ENCODE measurements at places on chromosomes 3 and 15. TPM values are rescaled to one million over a fixed set of nuclear protein-coding genes. Genes with fewer than 3 reads are reported as not detected.

HRG gene
- total RNA-seq = not detected

LRIG1 gene
- 21.4 TPM for total RNA-seq

WDR48 gene
- total RNA-seq = 123 TPM

CIDEC gene
- not detected for total RNA-seq

NPAP1 gene
- not detected for total RNA-seq

SERPINI2 gene
- total RNA-seq = not detected

PLA1A gene
- total RNA-seq = 2.7 TPM
